ENCODE measurements at places on chromosomes 5 and 9. TPM values are rescaled to one million over a fixed set of nuclear protein-coding genes. Genes with fewer than 3 reads are reported as not detected.

Gene FAM81B
- total RNA-seq = not detected

Gene SLC25A2
- total RNA-seq = 0.81 TPM

Gene PIP5KL1
- 2.9 TPM for total RNA-seq

Gene ADGRD2
- not detected for total RNA-seq

GRCh38 chr5:174399411-174399810 is 325.0 kb upstream of the MSX2 start:
- DNase-seq = no peak
- H3K4me3 ChIP-seq = no peak overlapping the region
- no peak overlapping the region for H3K27ac ChIP-seq

GRCh38 chr5:118616281-118616680 is 372.1 kb downstream of the DTWD2 start:
- H3K4me1 ChIP-seq = peaks cover 11% of the 10 kb centered on the region
- H3K36me3 ChIP-seq = no peaks in the 10 kb centered on the region
- DNase-seq = no peak
- no peak overlapping the region for H3K4me3 ChIP-seq

GRCh38 chr9:35892051-35892450 is 14.0 kb upstream of the HRCT1 start:
- H3K4me3 ChIP-seq = no peak overlapping the region
- H3K4me1 ChIP-seq = no peaks in the 10 kb centered on the region
- no peak for DNase-seq
- H3K36me3 ChIP-seq = no peaks in the 10 kb centered on the region
- H3K27me3 ChIP-seq = peaks cover 43% of the 10 kb centered on the region
- H3K27ac ChIP-seq = no peak overlapping the region

GRCh38 chr5:5320062-5320805 is 102.2 kb upstream of the ICE1 start:
- H3K4me1 ChIP-seq = no peaks in the 10 kb centered on the region
- H3K27me3 ChIP-seq = peaks cover 19% of the 10 kb centered on the region
- no peak overlapping the region for H3K4me3 ChIP-seq
- H3K27ac ChIP-seq = no peak overlapping the region

GRCh38 chr5:36495611-36496010 is 110.8 kb upstream of the SLC1A3 start:
- no peaks in the 10 kb centered on the region for H3K36me3 ChIP-seq
- H3K27me3 ChIP-seq = peaks cover 39% of the 10 kb centered on the region
- no peak for DNase-seq
- H3K4me1 ChIP-seq = peaks cover 12% of the 10 kb centered on the region
- H3K27ac ChIP-seq = no peak overlapping the region
- H3K4me3 ChIP-seq = no peak overlapping the region

GRCh38 chr5:27158775-27159174 is 120.4 kb upstream of the CDH9 start:
- H3K27ac ChIP-seq = no peak overlapping the region
- no peak for DNase-seq
- H3K4me1 ChIP-seq = peaks cover 4% of the 10 kb centered on the region

- no peaks in the 10 kb centered on the region for H3K27me3 ChIP-seq
- H3K4me1 ChIP-seq = peaks cover 20% of the 10 kb centered on the region
- H3K4me3 ChIP-seq = no peak overlapping the region
- DNase-seq = no peak
These were observed 208.8 kb upstream of the TAS2R1 start for GRCh38 chr5:9838916-9839315.

DNA sequence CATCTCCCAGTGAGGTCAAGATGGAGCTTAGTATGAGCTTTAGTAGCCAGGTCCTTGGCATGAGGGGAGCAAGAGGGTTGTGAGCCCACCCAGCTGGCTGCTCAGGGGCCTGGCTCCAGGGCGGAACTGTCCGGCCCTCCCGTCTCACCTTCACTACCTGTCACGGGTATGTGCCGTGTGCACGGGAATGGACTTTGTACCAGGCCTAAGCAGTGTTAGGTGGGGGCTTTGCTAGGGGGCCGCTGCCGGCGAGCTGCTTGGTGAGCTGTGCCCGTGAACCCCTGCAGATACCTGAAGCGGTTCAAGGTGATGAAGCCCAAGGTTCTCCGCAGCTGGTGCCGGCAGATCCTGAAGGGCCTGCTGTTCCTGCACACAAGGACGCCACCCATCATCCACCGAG is 46.7 kb downstream of the WNK2 start:
- no peak for DNase-seq
- no peaks in the 10 kb centered on the region for H3K4me1 ChIP-seq
- no peak overlapping the region for H3K27ac ChIP-seq
- no peaks in the 10 kb centered on the region for H3K36me3 ChIP-seq
- H3K27me3 ChIP-seq = peaks cover 2% of the 10 kb centered on the region

DNA sequence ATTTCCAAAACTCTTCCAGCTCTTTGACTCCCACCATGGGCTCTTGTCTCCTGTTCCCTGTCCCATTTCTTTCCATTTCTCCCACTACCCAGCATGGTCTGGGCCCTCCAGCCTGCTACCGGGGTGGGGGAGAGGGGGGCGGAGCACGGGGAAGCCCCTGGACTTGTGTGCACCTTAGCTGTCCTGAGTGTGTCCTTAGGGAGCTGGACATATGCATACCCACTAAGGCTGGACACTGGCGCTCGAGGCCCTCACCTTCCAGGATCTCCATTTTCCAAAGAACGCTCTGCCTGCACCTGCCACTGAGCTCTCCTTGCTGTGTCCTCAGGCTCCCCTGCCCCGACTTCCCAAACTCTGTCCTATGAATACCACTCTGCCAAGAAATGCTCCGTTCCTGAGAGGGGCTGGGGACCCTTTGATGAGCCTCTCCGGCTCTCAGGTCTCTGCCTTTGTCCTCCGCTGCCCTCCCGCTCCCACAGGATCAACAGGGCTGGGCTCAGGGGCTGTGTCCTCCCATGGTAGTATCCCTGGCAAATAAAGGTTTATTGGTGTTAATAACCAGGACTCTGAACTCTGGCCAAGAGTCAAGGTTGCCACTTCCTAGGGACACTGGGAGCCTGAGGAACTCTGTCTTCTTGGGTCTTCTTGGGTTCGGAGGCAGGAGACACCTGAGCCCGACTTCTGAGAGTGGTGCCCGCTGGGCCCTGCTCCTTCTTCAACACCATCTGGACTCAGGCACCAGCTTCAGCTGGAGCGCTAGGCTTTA is 831 bp upstream of the SHROOM1 start:
- no peak for DNase-seq
- H3K27me3 ChIP-seq = no peaks in the 10 kb centered on the region
- peak overlapping the region; percentile 14 for H3K27ac ChIP-seq
- peak overlapping the region; percentile 71 for H3K4me3 ChIP-seq
- no peaks in the 10 kb centered on the region for H3K36me3 ChIP-seq

DNA sequence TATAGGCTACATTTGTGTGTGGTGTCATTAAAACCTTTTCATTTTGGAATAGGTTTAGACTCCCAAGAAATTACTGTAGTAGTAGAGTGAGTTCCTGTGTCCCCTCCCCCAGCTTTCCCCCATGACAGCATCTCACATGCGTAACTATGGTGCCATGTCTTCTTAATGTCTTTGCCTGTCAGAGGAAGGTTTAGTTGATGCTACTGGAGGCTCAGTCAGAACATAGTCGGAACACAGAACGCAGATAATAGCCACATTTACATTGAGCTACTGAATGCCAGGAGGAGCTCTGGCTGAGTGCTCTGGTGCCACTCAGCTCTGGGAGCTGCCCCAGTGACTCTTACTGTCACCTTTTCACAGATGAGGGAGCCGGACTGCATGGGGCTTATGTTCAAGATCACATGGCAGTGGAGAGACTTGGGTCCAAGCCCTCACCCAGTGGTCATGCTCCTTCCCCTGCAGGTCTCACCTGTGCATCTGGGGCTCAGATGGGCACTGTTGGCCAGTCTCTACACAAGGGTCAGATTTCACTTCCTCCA is 223.6 kb downstream of the AOPEP start:
- no peak for DNase-seq
- peaks cover 14% of the 10 kb centered on the region for H3K36me3 ChIP-seq
- no peak overlapping the region for H3K27ac ChIP-seq
- peak overlapping the region; percentile 23 for H3K4me3 ChIP-seq
- H3K4me1 ChIP-seq = peaks cover 66% of the 10 kb centered on the region

DNA sequence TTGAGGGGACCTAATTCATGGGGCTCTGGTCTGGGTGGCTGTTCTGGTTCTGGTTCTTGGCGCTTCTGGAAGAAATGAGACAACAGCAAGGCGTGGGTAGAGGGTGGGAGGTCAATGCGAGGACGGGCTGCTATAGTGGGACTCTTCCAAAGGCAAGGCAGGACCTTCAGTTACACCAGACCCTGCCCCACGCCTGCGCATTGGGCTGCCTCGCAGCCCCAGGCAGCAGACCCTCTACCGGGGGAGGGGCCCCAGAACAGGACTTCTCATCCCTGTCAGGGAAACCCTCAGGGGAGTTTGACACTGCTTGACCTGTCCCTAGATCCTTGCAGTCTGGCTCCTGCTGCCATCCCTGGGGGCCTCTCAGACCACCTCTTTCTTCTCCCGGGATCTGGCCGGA is 18.5 kb downstream of the CCDC69 start:
- no peaks in the 10 kb centered on the region for H3K36me3 ChIP-seq
- no peak overlapping the region for H3K27ac ChIP-seq
- no peaks in the 10 kb centered on the region for H3K4me1 ChIP-seq
- peak; percentile 73 for DNase-seq
- no peak overlapping the region for H3K4me3 ChIP-seq
- H3K27me3 ChIP-seq = peaks cover 11% of the 10 kb centered on the region

DNA sequence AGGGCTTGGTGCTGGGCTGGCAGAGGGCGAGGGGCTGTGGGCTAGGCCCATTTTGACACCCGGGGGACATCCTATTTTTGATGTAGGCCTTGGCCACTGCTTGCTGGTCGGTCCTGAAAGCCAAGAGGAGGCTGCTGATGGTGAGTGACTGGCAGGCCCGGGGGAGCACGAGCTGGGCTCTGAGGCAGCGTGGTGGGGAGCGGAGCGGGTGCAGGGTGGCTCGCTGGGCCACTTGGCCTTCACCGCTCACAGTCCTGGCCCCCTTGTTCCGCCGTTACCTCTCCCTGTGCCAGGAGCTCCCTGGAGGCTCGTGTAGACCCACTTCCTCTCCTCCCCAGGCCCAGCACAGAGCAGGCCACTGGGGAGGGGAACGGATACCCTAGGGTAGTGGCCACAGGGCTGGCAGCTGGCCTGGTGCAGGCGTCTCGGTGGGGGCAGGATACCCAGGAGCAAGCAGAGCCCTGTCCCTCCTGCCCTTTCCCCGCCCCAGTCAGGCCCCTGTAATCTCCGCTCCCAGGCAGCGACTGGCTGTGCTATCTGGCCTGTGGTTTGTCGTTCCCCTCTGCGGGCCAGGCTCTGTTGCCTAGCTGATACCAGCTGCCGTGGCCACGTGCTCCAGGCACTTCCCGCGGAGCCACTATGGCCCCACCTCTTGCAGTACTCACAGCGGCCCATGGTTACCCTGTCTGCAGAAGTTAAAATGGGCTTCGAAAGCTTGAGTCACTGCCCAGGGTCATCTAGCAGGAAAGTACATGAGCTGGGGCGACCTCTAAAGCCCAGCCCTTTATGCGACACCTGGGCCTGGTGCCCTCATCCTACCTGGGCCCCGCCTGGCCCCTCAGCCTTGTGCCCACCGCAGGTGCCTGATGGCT is 11.7 kb upstream of the DOLPP1 start:
- H3K27me3 ChIP-seq = no peaks in the 10 kb centered on the region
- peaks cover 14% of the 10 kb centered on the region for H3K36me3 ChIP-seq
- no peak overlapping the region for H3K4me3 ChIP-seq
- H3K4me1 ChIP-seq = no peaks in the 10 kb centered on the region
- no peak for DNase-seq

- H3K36me3 ChIP-seq = peaks cover 9% of the 10 kb centered on the region
- H3K27me3 ChIP-seq = no peaks in the 10 kb centered on the region
- peaks cover 20% of the 10 kb centered on the region for H3K4me1 ChIP-seq
- no peak overlapping the region for H3K4me3 ChIP-seq
- H3K27ac ChIP-seq = no peak overlapping the region
These were observed 14.7 kb upstream of the OSMR start for GRCh38 chr5:38831117-38831516.

DNA sequence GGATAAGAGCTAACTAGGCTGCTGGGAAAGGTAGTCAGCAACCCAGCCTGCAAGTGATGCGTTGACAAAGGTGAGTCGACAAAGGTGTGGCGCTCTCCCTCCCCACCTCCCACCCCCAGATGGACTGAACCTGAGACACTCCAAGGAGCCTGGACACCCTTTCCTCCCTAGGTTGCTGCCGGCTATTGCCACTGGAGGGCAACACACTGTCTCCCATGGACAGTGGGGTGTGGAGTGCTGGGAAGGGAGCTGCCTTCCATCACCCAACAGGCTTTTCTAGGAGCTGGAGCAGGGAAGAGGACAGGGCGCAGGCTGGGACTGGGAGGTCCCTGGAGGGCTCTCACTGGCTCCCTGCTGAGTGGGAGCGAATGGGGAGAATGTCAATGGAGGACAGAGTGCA is 75.4 kb upstream of the ARAP3 start:
- no peak overlapping the region for H3K27ac ChIP-seq
- peaks cover 31% of the 10 kb centered on the region for H3K27me3 ChIP-seq
- DNase-seq = no peak
- peaks cover 2% of the 10 kb centered on the region for H3K36me3 ChIP-seq
- H3K4me1 ChIP-seq = peaks cover 5% of the 10 kb centered on the region

- DNase-seq = no peak
- peak overlapping the region; percentile 94 for H3K27ac ChIP-seq
These were observed 40.4 kb downstream of the LPAR1 start for GRCh38 chr9:110997847-110998246.

- H3K4me3 ChIP-seq = no peak overlapping the region
- peaks cover 20% of the 10 kb centered on the region for H3K36me3 ChIP-seq
- no peak for DNase-seq
- H3K4me1 ChIP-seq = no peaks in the 10 kb centered on the region
- H3K27ac ChIP-seq = no peak overlapping the region
- H3K27me3 ChIP-seq = no peaks in the 10 kb centered on the region
These were observed 7.5 kb upstream of the TOR2A start for GRCh38 chr9:127742435-127743088.

DNA sequence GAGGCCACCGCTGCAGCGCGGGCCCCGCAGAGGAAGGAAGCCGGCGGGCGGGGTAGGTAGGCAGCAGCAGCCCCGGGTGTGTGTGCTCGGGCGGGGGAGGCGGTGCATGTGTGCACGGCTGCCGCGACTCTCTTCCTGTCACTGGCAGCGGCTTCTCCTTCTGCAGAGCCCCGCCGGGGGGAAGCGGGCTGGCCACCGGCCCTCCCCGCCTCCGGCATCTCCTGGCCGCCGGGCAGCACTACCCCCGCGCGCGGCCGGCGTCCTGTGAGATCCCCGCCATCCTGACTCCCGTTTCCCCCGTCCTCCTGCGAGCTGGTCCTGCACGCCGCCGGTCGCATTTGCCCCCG is 315 bp downstream of the PIK3R1 start:
- peak overlapping the region; percentile 83 for H3K4me3 ChIP-seq
- DNase-seq = no peak
- peaks cover 34% of the 10 kb centered on the region for H3K4me1 ChIP-seq
- no peaks in the 10 kb centered on the region for H3K36me3 ChIP-seq

DNA sequence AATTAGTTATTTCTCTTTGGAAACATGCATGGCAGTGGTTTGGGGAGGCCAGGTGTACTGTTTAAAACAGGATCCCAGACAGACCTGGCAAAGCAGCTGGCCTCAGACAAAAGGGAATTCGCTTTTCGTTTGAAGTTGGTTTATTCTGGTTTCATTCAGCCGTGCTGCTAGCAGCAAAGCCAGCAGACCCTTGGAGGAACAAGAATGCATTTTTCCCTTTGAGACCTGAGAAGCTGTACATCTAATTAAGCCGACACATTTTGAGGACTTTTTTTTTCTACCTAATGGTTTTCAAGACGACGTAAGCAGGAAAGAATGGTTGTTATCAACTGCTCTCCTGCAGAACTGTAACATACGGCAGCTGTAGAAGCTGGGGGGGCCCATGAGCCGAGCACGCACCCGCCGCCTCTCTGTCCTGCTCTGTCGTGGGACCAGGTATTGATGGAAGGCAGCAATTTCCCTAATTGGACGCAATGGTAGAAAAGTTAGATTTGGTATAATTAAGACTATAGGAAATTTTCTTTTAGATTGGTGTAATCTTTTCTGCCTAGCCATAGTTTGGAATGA is 13.6 kb downstream of the PLEKHG4B start:
- H3K4me1 ChIP-seq = no peaks in the 10 kb centered on the region
- no peak overlapping the region for H3K27ac ChIP-seq
- peaks cover 36% of the 10 kb centered on the region for H3K27me3 ChIP-seq
- no peak overlapping the region for H3K4me3 ChIP-seq
- DNase-seq = no peak

All from osteocyte (in vitro differentiated cells).